Pulmonary artery endothelial cell (primary cell): ENCODE measurements at places on chromosomes 6 and 20. TPM values are rescaled to one million over a fixed set of nuclear protein-coding genes. Genes with fewer than 3 reads are reported as not detected.

DST gene
- total RNA-seq, result 260 and 404 TPM in 2 replicates

SNAP91 gene
- total RNA-seq, result under 0.01 TPM in 1 of 2 replicates, not detected in the other

DNA sequence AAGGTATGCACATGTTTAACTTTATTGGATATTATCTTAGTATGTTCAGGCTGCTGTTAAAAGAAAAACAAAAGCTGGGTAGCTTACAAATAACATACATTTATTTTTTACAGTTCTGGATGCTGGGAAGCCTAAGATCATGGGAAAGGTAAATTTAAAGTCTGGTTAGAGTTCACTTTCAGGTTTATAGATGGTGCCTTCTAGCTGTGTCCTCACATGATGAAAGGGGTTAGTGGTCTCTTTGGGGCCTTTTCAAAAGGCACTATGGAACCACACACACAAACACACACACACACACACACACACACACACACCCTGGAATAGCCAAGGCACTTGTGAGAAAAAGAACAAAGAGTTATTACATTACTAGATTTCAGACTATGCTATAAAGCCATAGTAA is 805.8 kb upstream of the GJE1 start:
- DNase-seq, result no peak

DNA sequence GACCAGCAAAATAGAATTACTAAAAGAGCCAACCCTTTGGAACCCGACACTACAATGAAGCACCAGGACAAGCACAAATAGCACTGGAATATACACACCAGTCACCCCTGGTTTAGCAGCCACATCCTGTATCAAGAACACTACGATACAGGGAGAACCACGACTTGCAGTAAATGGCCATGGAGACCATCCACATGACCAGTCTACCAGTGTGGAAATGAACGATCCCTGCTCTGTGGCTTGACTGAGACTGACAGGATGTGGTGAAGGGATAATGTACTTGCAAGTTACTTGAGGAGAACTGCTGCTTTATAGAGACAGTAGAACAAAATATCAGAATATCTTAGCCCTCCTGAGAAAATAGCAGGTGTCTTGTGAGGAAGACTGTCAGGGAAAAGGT is 169.6 kb downstream of the COL9A1 start:
- DNase-seq, result no peak

- no peak for DNase-seq
Measured at GRCh38 chr20:50792708-50793574, 1.9 kb upstream of the BCAS4 start.
